ENCODE measurements at places on chromosomes 4 and X.

DNA sequence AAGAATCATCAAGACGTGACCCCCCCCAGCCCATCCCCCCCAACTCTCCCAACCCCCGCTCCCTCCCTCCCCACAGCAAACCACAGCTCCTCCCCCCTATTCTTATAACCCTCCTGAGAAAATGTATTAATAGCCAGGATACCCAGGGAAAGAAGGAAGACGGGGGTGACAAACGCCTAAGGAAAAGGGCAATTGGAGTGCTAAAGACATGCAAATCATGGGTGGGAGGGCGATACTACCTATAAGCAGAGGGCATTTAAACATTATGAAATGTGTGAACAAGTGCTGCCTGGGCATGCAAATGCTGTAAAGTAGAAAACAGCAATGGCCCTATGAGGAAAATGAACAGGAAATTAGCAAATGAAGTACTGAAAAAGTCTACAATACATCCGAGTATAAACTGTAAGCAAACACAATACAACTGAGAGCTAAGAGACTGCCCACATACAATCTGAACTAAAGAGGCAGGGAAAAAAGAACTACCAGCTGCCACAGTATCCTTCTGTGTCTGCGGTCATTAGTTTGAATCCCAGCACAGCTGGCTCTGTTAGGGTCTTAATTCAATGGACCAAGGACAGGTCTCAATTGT, 2.4 kb downstream of the CXXC4 start:
- no peak for DNase-seq

GRCh38 chrX:2901367-2902036, 27.6 kb downstream of the ARSD start:
- DNase-seq, result no peak

- DNase-seq, result no peak
Measured at GRCh38 chrX:109327251-109327650, 154.6 kb downstream of the GUCY2F start.

DNA sequence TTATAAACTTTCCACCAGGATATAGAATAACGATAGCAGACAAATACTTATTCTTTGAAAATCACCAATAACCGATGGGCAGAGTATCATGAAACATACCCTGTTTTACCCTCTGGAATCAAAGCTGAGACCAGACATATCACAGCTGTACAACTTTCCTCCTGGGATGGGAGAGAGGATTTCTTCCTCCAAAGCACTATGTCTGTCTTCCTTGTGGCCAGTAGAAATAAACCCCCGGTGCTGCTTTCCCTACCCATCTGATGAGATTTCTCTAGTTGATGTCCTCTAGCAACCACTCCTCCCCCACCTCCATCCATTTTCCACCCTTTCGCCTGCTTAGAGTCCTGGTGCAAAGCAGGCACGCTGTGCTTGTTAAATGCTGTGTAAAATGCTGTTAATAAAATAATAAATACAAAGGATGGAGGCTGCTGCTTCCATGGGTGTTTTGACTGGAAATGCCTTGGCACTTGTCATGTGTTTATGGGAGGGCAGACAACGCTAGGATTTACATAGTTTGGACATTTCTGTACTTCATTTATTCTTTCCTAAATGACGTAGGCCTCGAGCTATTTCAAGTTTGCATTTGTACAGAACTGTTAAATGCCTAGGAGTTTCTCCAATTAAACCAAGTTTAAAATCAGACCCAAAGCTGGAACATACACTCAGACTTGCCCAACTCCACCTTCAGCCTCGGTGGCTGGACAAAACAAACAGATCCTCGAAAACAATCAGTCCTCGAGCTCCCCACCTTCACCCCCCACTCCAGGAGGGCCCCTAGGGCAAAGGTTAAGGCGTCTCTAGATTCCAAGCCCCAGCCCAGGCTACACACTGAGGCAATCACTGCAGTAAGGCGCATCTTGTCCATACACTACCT, 10.1 kb downstream of the BCOR start:
- DNase-seq, result no peak

DNA sequence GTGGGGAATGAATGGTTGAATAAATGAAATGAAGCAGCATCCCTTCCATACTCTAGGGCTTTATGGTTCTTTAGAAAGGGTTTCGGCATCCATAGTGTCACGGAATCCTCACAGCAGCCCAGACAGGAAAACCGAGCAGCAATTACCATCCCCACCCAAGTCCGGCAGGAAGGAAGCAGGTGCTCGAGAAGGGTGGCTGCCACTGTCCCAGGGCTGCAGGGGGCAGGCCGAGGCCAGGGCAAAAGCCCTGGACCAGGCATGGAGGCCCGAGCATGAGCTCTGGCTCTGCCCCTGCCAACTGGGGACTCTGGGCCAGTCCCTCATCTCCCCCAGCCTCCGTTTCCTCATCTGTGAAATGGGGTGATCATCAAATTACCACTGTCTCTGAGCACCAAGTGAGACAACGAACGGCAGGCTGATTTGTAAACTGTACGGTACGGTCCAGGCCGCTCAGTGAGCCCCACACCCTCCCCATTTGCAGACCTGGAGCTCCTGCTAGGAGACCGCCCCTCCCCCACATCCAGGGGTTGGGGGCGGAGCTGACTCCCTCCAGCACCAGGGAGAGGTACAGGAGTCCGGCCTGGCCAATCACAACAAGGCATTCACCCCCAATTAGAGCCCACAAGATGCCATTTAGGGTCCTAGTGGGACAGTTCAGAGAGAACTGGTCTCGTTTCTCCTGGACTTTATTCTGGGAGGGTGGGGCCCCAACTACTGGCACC, 100.4 kb downstream of the WFS1 start:
- DNase-seq, result no peak

DNA sequence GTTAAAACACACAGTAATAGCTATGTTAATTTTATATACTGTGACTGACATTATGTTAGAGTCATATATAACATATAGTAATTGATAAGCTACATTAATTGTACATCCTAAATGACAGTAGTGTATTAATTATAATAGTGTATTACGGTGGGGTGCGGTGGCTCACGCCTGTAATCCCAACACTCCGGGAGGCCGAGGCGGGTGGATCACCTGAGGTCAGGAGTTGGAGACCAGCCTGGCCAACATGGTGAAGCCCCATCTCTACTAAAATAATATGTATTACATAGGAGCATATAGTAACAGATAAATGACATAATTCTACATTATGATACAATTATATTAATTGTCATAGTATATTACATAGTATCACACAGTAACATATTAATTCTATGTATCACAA, 12.2 kb downstream of the ASMTL start:
- DNase-seq, result no peak

GRCh38 chr4:58940167-58940566, 1830.0 kb upstream of the IGFBP7 start:
- DNase-seq, result no peak

GRCh38 chr4:176102414-176103063, 36.9 kb downstream of the WDR17 start:
- DNase-seq, result no peak

DNA sequence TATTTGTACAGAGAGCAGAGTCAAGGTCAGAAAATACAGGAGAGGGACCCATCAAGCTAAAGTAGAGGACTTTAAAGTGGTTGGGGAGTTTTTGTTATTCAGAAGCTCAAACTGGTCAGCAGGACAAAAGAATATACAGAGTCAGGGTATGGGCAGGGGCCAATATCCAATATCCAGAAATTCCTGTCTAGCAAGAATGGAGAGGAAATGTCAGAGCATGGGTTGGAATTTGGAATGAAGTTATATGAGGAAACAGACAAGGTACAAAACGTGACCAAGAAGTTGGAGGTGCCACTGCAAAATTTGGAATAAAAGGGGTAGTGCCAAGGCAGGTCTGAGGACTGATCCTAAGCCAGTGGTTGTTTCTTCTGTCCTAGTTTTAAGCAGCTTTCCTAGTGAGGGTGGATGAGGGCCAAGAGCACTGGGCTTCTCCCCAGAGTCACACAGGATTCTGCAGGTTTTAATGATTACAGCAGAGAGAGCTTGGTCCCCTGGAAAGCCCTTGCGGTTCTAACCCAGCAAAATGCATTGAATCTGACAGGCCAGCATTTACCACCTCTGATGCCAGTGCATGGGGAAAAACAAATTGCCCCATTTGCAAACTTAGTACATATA, 304.7 kb upstream of the FTHL17 start:
- DNase-seq, result no peak

GRCh38 chrX:22952010-22952409, 47.8 kb upstream of the DDX53 start:
- DNase-seq, result no peak

GRCh38 chr4:168183717-168184571, 91.6 kb downstream of the ANXA10 start:
- no peak for DNase-seq

GRCh38 chr4:144461906-144462305, 184.1 kb upstream of the HHIP start:
- DNase-seq, result no peak

DNA sequence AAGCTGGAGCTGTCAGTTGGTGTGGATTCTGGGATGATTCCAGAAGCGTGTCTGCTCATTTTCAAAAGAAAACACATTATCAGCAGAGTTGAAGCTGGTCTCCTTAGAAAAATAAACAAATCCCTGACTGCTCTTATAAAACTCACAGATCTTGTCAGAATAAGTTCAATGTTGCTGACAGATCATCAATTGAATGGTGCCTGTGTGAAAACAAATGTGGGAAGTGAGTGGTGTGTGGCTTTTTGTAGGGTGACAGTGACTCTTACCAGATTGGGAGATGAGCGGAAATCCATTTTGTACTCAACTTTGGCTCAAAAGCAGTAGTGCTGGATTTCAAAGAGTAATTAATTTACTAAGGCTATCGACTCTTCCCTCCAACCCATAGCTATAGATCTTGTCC, 807.8 kb downstream of the RAPGEF2 start:
- no peak for DNase-seq

DNA sequence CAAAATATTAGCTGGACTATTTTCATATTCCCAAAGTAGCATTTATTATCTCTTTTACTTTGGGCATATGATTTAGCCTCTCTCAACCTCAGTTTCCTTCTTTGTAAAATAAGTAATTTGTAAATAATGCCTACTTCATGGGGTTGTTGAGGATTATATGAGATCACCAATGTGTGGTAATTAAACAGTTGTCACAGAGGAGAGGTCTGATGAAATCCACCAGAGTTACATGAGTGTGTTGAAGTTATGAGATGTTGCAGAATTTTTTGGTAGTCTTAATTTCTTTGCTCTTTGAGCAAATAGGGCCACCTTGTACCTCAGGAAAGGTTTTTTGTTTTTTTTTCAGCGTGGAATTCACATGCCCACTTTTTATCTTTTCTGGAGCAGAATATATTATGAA, 1.4 kb downstream of the COX7B start:
- DNase-seq, result no peak

- no peak for DNase-seq
Measured at GRCh38 chrX:156001001-156001666, 3.6 kb downstream of the IL9R start.

DNA sequence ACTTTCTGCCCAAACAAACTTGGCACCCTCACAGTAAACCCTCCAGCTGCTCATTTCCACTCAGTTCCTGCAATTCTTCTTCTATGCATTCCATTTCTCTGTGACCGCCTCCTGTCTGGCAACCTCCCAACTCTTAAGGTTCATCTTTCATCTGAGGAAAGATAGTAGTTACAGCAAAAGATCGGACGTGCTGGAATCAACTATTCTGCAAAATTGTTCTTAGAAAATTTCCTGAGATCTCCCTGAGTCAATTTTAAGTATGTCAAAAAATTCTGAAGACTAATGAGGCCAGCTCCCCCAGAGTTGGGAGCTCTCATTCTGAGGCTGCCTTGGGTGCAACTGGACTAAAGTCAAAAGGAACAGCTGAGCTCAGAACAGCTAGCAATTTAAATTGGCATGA, 1026.0 kb downstream of the ADGRL3 start:
- DNase-seq, result no peak

DNA sequence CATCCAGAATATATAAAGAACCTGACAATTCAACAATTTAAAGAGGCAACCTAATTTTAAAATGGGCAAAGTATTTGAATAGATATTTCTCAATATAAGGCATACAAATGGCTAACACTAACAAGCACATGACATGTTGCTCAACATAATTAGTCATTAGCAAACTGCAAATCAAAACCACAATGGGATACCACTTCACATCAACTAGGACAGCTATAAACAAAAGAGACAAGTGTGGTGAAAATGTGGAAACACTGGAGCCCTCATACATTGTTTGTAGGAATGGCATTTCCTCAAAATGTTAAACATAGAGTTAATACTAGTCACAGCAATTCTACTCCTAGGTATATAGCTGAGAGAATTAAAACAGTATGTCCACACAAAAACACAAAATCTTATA, 96.7 kb downstream of the CORIN start:
- no peak for DNase-seq

GRCh38 chr4:5960252-5960880, 57.9 kb downstream of the C4orf50 start:
- DNase-seq, result no peak

- DNase-seq, result no peak
Measured at GRCh38 chr4:155807021-155807420, 48.2 kb downstream of the GUCY1B1 start.

- no peak for DNase-seq
Measured at GRCh38 chrX:78573630-78574029, 85.5 kb downstream of the RTL3 start.

- DNase-seq, result no peak
Measured at GRCh38 chrX:20217271-20217670, 49.4 kb downstream of the RPS6KA3 start.

- DNase-seq, result no peak
Measured at GRCh38 chr4:102438396-102439235, 62.5 kb upstream of the NFKB1 start.

GRCh38 chr4:158964114-158964727, 138.7 kb upstream of the RAPGEF2 start:
- DNase-seq, result no peak

- DNase-seq, result no peak
Measured at GRCh38 chrX:45422216-45422925, 221.7 kb upstream of the DIPK2B start.

DNA sequence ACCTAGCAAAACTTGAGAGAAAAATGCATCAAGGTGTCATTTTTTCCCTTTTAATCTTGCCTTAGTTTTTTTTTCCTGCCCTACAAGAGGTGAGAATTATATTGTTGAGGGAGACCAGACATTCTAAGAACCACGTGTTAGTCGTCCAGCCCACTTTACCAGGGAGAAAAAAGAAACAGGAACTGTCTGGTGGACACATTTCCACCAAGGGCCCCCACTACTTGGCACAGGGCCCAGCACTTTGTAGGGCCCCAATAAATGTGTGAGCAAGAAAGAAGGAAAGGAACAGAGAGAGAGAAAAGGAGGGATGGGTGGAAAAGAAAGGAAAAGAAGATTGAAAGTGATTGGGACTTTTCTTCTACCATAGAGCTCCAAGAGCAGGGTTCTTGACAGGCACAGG, 3.9 kb upstream of the EGFL6 start:
- DNase-seq, result no peak

DNA sequence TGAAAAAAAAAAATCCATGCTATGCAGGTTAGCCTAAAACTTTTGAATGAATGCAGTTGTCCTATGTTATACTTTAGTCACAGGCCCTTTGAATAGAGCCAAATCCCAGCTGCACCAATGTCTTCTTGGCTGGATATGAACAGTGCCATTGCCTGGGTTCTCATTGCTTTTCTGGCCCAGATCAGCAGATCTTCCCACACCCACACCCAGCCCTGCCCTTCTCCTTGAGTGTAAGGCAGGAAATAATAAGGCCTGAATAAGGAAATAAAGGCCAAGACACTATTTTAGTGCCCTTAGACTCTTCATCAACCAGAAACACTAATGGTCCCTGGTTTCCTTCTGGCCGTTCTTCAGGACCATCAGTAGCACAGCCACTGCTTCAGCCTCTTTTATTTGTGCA, 66.6 kb downstream of the USP38 start:
- no peak for DNase-seq

GRCh38 chr4:116599859-116600258, 485.5 kb downstream of the TRAM1L1 start:
- no peak for DNase-seq

GRCh38 chr4:3262208-3263052, 13.5 kb downstream of the MSANTD1 start:
- no peak for DNase-seq
